ENCODE measurements at places on chromosomes 1 and 21. TPM values are rescaled to one million over a fixed set of nuclear protein-coding genes. Genes with fewer than 3 reads are reported as not detected.

- DNase-seq, result no peak
These were observed 92.1 kb downstream of the WDR3 start for GRCh38 chr1:118021668-118022067.

DNA sequence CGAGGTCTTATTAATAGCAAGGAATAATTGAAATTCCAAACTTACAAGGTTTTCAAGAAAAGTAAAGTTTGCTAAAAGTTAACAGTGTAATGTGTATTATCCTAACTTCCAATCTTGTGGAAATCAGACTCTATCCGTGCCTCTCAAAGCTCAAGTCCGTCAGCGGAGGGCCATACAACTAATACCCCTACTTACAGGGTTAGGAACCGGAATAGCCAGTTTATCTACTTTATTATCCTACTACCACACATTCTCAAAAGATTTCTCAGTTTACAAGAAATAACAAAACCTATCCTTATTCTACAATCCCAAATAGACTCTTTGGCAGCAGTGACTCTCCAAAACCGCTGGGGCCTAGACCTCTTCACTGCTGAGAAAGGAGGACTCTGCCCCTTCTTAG, 457.8 kb downstream of the PTPRC start:
- no peak for DNase-seq

GRCh38 chr1:53398576-53399365, 60.4 kb upstream of the DMRTB1 start:
- DNase-seq, result no peak

DNA sequence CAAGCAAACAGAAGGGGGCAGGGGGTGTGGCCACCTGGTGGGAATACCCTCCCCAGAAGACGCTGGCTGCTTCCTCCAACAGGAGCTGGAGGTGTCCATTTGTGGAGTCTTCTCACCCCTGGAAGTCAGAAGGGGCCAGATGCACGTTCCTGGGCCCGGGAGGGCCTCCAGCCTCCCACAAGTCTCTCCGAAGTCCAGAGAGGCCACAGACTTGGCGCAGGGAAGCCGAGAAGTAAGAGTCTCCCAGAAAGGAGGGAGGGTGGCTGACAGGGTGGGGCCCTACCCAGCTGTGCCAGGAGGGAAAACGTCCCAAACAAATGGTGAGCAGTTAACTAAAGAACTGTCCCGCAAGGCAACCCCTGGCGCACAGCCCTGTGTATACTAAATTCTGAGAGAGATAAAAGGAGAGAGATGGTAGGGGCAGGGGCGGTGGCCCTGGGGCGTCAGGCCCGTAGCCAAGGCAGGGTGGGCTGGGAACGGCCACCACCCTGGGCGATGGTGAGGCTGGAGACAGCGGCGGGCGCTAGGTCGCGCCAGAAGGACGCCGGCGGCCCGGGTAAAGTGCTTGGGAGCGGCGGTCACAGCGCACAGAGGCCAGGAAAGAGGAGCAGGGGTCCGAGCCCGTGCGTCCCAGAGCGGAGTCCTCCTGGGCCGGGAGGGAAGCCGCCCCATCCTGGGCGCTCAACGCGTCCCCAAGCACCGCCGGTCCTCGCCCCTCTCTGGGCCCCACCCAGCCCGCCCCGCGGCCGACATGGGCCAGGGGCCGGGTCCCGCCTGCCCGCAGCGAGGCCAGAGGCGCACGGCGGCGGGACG, 1.2 kb downstream of the CHD5 start:
- DNase-seq, result no peak

DNA sequence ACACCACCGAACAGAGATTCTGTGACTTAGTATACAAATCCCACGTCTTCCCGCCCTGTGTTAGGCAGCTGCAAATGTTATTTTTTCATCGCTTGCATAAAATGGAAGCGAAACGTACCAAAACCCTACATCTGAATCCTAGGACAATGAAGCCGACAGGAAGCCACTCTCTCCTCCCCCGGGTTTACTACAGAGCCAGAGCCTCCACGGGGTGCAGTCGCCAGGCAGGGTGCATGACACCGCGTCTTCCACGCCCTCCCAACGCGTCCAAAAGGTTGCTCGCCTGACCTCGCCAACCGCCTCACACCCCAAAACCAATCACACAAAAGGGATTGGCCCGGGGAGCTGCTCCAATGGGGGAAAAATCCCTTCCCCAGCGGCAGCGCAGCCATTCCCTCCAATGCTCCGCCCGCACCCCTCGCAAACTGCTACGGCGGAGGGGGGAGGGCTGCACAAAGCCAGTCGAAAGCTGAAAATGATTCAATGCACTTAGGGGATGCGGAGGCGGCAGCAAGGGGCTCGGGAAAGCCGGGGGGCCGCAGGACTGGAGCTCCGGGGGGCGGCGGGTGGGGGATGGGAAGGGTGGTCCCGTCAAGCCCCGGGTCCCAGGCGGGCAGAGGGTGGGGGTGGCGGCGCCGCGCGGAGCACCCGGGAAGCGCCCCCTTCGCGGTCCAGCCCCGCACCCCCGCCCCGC, 701 bp downstream of the CEP170 start:
- peak; percentile 44 for DNase-seq

Gene KLHDC9
- 2.3 TPM for polyA plus RNA-seq

DNA sequence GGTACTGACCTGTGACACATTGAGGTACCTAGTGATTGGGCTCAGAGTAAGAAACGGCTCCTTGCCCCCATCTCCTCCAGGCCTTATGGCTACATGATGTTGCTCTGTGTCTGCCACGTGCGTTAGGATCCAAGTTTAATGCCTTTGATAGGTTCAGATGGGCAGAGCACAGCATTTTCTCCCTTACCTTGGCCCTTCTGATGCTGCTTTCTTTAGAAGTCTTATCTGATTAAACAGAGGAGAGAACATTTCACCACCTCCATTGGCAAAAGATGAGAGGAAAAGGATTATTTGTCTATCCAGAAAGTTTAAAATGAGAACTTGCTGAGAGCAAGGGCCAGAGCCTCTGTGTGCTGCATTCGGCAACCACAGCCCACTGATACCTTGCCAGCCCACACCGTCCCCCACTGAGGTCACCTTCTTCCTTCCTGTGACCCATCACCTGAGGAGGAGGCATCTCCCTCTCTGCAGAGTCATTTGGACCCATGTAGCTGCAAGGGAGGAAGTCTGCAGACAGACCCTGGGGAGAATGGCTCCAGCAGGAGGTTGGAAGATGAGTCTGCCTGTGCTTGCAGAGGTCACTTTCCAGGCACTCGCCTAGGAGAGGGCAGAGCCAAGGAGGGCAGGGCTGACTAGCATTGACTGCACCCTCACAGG, 16.7 kb downstream of the SHISA4 start:
- no peak for DNase-seq

DNA sequence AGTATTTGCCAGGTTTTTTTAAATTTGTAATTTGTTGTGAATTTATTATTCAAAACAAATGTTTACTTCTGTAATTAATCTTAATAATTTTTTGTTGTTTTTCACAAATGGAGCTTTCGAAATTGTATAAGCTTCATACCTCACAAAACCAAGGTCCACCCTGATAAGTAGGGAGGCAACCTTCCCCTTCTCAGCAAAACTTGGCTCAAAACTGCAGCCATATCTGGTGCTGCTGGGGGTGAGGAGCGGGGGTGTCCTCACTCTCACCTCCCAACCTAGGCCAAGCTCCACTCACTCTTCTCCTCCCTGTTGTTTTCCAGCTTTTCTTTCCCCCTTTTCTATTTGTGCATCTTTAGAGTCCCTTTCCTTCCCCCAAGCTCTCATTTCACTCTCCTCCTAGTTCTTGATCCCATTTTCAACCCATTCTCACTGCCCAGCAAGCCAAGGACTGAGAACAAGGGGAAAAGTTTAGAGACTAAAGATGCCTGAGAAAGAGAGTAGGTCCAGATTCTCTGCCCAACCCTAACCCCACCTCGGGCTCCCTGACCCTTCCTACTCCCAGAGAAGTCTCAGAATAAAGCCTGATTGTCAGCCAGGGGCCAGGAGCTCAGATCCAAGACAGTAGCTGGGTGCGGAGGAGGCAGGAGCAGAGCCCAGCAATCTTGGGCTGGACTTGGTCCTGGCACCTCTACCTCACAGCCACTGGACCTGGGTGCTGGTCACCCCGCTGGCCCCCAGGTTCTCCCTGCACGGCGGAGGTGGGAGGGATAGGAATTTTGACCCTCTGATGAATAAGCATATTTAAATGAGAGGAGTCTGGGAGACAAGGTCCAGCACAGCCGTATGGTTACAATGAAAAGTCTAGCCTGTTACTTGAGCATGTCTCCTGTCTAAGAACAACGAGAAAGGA, 8.3 kb upstream of the CFAP45 start:
- no peak for DNase-seq

GRCh38 chr1:24119859-24120756, 8.2 kb upstream of the MYOM3 start:
- no peak for DNase-seq

- DNase-seq, result no peak
These were observed 14.9 kb downstream of the COLGALT2 start for GRCh38 chr1:184022668-184023067.

Gene KRTAP11-1
- polyA plus RNA-seq, result not detected

Gene TMPRSS15
- 3.1 TPM for polyA plus RNA-seq

GRCh38 chr1:206768472-206769303, 1.9 kb upstream of the IL19 start:
- DNase-seq, result no peak

DNA sequence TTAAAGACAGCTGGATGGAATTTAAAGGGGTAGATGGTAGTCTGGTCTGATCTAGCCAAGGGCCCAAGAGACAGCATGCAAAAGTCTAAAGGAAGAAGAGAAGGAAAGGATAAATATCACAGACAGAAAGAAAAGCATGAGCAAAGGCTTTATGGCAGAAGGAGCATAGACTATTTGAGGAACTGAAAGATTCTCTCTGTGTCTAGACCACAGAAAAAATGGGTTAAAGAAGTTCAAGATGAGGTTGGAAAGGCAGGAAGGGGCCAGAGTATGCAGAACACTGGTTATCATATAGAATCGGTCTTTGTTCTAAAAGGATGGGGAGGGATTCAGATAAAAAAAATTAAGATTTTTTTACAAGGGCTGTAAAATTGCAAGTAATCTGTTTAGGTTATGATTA, 136.8 kb upstream of the SGIP1 start:
- DNase-seq, result peak; percentile 67

DNA sequence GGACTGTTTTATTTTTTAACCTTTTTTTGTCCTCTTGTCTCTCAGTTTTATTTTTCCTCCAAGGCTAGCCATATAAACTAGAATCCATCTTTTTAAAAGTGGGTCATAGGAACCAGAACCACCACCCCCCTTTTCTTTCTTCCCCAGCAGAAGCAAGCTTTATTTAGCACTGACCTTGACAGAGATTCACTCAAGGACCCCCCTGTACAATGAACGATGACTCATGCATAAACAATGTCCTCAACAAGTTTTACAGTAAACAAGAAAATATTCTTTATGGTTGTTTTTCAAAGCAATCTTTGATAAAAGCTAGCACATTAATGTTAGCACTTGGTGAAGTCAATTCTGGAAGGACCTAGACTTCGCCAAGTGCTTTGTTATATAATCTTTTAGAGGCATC, 14.1 kb downstream of the PKN2 start:
- DNase-seq, result no peak

GRCh38 chr1:176773038-176773437, 310.1 kb downstream of the PAPPA2 start:
- DNase-seq, result no peak

DNA sequence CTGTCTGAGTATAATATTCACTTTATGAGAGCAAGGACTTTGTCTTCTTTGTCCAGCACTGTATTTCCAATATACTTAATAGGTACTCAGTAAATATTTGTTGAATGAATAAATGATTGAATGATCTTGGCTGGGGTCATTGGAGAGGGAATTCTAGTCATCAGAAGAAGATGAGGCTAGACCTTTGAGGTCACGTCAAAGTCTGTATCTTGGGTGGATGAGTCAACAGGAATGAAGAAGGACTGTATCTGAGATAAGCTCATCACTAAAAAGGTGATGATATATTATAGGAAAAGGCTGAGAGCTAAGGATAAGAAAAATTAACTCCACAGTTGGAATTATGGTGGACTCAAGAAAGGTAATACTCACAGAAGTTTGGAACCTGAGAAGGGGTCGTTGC, 125.1 kb upstream of the MAGI3 start:
- no peak for DNase-seq

Gene SLAMF7
- 5.1 TPM for polyA plus RNA-seq

DNA sequence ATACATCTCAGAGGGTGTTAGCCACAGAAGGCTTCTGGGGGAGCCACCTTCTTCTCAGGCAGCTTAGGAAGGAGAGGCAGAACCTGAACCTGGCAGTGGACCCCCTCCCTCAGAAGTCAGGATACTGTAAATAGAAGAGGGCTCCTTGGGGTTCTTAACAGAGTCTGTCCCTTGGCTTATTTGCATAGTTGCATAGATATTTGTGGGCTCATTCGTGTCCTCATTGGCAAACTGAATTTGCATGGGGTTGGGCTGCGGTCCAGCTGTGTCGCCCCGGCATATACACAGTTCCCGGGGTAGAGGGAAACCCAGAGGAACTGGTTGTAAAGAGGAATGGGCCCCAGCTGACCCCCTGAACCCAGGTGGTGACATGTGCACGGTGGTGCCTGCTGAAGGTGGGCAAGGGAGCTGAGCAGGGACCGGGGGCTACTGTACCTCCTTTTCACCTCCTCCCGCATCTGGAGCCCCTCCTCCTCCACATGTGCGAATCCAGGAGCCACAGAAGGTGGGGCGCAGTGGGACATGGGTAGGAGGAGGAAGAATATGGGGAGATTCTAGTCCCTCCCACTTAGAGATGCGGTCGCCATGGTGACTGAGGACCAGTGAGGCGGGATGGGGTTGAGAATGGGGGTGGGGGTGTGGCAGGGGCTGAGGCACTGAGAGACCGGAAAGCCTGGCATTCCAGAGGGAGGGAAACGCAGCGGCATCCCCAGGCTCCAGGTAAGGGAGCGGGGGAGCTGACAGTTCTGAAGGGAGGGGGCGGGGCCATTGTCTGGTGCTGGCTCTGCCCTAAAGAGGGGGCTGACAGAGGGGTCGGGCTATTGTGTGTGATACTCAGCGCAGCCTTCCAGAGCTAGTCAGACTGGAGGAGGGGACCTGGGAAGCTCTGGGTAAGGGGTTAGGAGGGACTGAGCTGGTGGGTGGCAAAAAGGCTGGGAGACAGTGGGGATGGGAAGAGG, 3.7 kb upstream of the SEMA4A start:
- DNase-seq, result peak; percentile 64

Gene CNKSR1
- 0.44 TPM for polyA plus RNA-seq

DNA sequence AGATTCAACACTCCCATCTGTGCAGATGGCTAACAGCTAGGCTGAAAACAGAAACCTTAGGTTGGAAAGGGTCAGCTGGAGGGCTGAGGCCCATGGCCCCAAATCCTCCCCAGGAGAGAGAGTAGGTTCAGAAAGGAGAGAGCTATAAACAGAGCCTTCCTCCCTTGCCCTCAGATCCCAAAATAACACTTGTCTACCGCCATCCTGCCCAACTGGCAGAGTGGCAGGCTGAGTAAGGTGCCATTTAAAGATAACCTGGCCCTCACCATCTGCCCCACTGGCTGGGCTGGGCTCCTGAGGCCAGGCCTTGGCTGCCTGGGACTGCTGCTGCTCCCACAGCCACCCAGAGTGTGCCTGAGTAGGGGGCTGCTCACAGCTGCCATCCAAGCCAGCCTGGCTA, 4.3 kb upstream of the SHISA4 start:
- no peak for DNase-seq

Gene CYP4Z1
- polyA plus RNA-seq, result not detected

GRCh38 chr1:234721476-234722269, 111.7 kb upstream of the IRF2BP2 start:
- no peak for DNase-seq

All from naive B cell (primary cell).